NCI-H526 (cell line): ENCODE measurements at places on chromosomes 16 and 17.

DNA sequence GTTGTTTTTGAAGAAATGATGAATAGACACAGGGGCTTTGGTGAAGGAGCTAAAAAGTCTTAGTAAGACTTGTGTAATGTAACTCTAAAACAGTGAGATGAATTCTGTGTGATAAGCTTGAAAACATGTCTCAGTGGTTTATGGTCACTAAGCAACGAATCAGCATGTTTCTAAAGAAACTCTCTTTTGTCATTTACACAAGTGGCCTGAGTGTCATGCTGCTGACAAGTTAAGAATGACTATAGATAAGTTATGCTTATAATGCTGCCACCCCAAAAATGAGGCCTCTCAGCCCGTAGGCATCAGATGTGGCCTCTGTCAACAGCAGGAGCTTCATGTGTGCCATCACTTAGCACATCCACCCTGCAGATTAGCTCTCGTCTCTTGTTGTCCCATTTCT is 8.7 kb downstream of the COX10 start:
- DNase-seq, result no peak

- DNase-seq, result no peak
These were observed 33.9 kb upstream of the CDRT4 start for GRCh38 chr17:15501282-15501681.

DNA sequence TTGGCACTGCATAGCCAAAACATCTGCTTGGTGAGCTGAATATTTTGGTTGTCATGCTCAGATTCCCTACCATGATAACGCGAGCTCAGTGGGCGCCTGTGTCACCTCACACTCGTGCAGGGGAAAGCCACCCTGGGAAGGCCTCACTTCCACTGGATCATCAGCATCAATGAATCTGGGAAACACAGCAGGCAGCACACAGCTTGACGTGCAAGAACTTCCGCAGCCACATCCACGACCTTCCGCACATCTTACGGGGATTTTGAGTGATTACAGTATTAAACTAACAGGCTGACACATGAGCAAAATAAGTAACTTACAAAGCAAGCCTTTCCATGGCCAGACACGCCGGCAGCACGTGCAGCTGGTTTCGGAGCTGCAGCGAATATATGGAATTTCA is 54.7 kb upstream of the FOXF1 start:
- DNase-seq, result no peak

DNA sequence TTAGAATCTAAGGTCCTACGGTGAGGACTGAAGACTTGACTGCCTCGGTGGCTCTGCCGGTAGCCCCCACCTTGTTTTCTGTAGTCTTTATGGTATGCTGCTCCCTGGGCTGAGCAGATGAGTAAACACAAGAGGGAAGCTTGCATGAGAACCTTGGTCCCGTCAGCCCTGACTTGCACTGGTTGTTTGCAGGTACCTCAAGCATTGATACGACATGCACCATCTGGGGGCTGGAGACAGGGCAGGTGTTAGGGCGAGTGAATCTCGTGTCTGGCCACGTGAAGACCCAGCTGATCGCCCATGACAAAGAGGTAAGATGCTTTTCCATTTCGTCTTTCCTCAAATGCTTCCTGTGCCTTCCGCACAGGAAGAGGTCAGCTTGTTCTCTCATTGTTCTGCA is 21.1 kb upstream of the TACO1 start:
- no peak for DNase-seq

- DNase-seq, result no peak
These were observed 9.0 kb upstream of the PHKG2 start for GRCh38 chr16:30738984-30739951.

DNA sequence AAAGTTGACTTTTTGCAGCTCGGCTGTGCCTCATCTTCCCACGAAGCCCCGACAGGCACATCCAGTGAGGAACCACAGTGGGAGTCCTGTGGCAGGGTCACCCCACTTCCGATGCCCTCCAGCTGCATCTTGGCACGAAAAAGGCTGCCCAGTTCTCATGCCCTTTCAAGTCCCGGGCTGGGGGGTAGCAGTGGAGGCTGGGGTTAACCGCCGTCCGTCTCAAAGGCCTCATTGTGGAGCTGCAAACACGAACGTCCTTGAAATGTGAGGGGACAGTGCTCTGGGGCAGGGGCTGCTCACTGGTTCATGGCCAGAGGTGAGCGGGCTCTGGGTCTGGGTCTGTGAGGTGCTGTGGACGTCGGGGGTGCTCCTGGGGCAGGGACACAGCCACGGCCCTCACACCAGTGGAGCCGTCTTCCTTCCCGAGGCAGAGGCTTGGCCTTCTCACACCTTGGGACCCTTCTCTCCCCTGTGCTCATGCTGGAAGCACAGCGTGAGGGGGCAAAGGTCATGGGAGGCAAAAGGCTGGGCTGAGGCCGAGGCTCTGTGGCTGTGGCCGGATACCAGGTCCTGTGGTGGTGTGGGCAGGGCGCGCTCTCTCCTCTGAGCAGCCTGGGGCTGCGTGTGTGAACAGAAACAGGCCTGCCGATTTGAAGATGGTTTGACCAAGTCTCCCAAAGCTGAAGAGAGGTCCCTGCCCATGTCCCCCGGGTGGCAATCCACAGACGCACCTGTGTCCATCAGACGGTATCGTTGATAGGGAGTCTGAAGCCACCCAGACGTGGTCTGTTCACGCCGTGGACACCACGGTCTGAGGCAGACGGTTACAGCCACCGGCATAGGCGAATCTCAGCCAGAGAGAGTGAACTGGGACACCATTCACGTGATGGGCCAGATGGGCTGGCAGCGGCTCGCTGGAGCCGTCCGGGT is 3.1 kb upstream of the MC1R start:
- no peak for DNase-seq

DNA sequence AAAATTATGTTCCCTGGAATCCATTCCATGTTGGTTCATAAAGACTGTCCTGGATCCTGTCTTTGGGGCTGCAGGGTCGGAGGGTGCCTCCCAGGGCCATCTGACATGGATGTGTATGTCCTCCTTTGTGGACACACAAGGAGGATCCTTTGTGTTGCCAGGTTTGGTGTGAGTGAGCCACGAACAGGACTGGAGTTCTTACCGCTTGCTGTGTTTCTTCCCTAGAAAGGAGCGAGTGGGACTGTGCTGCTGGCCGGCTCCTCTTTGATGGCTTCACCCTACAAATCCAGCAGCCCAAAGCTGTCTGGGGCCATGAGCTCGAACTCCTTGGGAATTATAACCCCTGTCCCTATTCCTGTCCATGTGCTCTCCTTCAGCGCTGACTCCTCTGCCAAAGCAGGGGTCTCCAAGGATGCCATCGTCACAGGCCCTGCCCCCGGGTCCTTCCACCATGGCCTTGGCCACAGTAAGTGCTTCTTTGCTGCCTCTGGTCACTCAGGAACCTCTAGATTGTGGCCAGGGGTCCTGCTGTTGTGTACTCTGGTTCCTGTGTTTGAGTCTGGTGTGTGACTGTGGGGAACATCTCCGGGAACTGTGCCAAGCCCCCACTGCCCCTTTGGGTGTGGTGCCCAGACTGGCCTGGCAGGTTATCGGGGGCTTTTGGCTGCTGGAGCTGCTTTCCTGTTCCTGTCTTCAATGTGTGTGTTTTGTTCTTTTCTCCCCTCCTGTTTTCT is 29.5 kb downstream of the UBN1 start:
- DNase-seq, result no peak

DNA sequence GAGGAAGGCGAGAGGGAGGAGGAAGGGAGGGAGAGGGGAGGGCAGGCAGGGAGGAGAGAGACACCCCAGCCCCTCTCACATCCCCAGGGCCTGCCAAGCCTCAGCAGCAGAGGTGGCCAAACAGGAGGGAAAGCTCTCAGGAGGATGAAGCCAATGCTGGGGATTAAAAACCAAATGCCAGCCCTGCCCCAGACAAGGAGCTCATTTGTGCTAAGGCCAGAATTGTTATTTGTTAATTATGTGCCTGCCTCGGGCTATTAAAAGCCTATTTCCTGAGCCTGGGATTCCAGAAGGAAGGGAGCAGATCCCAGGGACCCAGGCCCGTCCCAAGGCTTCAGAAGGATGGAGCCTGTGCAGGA is 27.9 kb upstream of the GINS2 start:
- no peak for DNase-seq

DNA sequence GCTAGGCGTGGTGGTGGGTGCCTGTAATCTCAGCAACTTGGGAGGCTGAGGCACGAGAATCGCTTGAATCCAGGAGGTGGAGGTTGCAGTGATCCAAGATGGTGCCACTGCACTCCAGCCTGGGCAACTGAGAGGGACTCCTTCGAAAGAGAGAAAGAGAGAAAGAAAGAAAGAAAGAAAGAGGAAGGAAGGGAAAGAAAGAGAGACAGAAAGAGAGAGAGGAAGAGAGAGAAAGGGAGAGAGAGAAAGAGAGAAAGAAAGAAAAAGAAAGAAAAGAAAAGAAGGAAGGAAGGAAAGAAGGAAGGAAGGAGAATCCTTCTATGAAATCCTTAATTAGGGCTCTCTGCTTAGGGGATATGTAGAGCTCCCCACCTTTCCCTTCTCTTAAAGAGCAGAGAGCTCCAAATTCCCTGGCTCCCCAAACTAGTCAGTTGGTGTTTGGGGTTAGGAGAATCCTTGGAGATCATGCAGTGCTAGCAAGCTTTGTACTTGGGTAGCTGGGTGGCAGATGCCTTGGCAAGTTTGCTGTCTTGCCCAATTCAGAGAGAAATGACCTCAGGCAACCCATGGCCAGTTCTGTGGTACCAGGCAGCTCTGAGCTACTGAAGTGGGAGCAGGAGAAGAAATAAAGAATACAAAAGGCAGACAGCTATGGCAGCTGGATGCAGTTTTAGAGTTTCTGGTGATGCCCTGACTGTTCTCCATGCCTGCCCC is 8.9 kb upstream of the HOXB13 start:
- no peak for DNase-seq

DNA sequence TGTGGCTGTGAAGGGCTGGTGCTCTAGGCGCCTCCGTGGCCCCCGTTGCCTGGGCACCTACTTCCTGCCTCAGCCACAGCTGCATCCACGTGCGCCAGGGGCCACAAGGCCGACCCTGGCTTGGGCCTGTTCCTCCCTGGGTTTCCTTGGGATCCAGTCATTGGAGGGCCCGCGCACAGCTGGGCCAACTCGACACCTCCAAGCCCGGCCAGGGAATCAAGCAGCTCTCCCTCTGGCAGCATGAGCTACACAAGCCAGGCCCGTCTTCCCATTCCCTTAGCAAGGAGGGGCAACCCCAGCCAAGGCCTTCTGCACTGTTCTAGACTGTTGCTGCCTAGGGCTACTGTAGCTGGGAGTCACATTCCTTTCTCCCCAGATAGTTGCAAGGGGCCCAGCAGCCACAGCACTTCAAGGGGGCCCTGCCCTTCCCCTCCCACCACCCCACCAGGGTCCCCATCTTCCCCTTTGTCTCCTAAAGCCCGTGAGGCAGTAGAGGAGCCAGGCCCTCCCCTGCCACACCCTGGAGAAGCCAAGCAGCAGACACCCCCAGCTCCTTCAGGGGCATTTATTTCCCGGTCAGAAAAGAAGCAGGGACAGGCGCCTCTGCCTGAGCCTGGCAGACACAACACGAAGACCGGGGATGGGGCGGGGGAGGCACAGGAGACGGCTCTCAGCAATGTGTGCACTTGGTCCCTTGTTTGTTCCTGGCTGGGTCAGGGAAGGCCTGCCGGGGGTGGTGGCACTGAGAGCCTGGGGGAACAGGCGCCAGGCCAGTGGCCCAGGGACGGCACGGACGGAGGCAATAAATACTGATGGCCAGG is 3.8 kb downstream of the ARHGDIA start:
- DNase-seq, result peak; percentile 54

DNA sequence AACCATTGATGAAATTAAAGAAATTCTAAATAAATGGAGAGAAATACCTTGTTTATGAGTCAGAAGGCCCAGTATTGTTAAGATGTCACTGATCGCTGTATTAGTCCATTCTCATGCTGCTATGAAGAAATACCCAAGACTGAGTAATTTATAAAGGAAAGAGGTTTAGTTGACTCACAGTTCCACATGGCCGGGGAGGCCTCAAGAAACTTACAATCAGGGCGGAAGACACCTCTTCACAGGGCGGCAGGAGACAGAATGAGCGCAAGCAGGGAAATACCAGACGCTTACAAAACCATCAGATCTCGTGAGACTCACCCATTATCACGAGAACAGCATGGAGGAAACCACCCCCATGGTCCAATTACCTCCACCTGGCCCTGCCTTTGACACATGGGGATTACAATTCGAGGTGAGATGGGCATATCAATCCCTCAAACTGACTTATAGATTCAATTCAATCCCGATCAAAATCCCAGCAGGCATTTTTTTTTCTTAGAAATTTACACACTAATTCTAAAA is 157.2 kb downstream of the ENGASE start:
- no peak for DNase-seq

GRCh38 chr17:82243648-82244412 is 15.0 kb downstream of the SLC16A3 start:
- DNase-seq, result no peak

GRCh38 chr16:13950821-13951547 is 31.0 kb downstream of the ERCC4 start:
- no peak for DNase-seq

GRCh38 chr17:55663400-55663799 is 59.3 kb downstream of the TMEM100 start:
- DNase-seq, result no peak

DNA sequence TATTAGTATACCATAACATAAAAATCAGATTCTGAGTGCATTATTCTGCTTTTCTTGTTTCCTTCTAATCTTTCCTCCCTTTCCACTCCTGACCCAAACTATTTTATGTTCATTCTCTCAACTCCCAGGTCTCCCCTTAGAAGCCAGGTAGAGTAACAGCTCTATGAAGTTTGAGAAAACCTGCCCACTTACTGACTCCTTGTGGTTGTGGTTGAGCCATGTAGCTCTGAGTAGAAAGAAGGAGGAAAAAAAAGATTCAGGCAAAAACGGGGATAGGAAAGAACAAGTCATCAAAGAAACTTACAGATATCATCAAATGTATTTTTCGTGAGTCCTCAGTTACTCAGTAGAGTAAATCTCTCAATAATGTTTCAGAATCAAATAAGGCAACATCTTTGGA is 216.7 kb downstream of the PMP22 start:
- no peak for DNase-seq

DNA sequence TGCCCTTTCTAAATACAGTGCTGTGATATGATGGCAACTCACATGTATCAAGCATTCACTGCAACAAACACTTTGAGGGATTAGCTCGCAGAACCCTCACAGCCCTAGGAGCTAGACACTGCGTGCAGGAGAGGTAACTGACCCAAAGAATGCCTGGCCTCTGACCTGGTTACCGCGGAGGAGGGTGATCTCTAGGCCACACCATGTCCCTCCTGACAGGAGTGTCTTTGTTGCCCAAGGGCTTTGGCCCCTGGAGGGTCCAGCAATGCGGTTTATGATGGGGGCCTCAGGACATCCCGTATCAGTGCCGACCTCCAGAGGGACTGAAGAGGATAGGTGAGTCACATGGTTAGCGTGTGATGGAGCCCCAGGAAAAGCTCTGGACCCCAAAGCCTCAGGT is 130.6 kb downstream of the MGAT5B start:
- no peak for DNase-seq

DNA sequence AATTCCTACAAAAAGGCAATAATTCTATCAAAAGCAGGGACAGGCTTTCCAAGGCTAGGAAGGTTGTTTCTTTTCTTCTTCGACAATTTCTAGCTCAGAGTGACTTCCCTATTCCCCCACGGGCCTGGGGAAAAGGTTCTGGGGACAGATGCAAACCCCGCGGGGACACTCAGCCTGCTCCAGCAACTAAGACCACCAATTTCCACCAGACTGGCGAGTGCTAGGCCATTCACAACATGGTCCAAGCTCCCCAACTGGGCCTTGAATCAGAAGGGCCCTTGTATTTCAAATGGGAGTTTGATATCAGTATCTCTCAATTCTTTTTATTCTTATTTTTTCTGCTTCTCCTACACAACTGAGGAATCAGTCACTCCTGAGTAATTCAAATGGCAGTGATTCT is 86.7 kb downstream of the USP31 start:
- DNase-seq, result no peak
